ENCODE measurements at places on chromosomes 7 and 10. TPM values are rescaled to one million over a fixed set of nuclear protein-coding genes. Genes with fewer than 3 reads are reported as not detected.

- no peak overlapping the region for H3K4me3 ChIP-seq
- no peaks in the 10 kb centered on the region for H3K4me1 ChIP-seq
- no peak for DNase-seq
- H3K27me3 ChIP-seq: peaks cover 94% of the 10 kb centered on the region
- H3K36me3 ChIP-seq: no peaks in the 10 kb centered on the region
These were observed 22.2 kb upstream of the CPXM2 start for GRCh38 chr10:123913688-123914268.

The ELN gene
- total RNA-seq: 51.6 TPM

- H3K36me3 ChIP-seq: no peaks in the 10 kb centered on the region
- no peak overlapping the region for H3K4me3 ChIP-seq
- H3K4me1 ChIP-seq: peaks cover 11% of the 10 kb centered on the region
- no peak for DNase-seq
- H3K27ac ChIP-seq: no peak overlapping the region
These were observed 234.5 kb upstream of the FZD1 start for GRCh38 chr7:91029688-91030087.

DNA sequence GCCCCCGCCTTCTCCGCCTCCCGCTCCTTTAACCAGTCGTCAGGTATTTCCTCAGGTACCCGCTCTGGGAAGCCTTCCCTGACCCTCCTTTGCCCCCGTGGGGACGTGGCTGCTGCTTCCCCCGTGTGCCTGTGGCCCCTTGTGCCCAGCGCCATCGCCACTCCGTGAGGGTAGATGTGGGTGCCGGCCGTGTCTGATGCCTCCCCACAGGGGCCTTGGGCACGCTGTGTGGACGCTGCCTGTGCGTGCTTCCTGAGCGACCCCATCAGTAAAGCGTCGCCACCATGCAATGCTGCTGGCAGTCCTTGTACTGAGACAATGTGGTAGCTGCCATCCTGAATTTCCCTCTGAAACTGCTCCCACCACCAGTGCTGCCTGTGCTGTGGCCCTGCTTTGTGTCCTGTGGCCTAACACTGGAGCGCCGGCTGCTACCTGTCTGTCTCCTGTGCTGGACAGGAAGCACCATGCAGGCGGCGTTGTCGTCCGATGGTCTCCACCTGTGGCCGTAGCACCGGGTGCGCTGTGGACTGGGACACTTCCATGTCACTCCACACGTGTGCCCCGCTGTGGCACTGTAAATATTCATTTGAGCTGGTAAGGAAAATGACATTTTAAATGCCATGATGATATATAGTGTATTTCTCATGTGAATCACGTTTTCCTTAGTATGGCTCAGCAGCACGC, 213.8 kb downstream of the MGMT start:
- H3K4me3 ChIP-seq: no peak overlapping the region
- no peaks in the 10 kb centered on the region for H3K4me1 ChIP-seq
- H3K27me3 ChIP-seq: no peaks in the 10 kb centered on the region

- no peak overlapping the region for H3K27ac ChIP-seq
- no peak overlapping the region for H3K4me3 ChIP-seq
- no peaks in the 10 kb centered on the region for H3K36me3 ChIP-seq
These were observed 75.7 kb downstream of the MICALL2 start for GRCh38 chr7:1383398-1384112.

The ST8SIA6 gene
- 10.1 TPM for total RNA-seq

DNA sequence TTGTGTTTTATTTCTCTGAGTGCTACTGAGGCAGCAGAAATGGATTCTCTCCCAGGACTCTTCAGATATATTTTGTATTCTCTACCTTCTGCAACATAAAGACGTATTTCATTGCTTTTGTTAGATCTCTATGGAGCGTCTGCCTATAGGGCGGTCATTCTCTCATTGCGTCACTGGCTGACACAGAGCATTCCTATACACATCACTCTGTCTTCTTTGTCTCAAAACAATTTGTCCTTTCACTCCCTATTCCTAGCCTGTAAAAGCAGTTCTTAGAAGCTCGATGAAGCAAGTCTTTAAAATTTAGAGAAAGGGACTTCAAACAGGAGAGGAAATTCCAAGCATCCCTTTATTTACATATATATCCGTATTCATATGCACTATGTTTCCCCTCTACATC, 120.6 kb downstream of the CPED1 start:
- peaks cover 20% of the 10 kb centered on the region for H3K4me1 ChIP-seq
- no peak overlapping the region for H3K4me3 ChIP-seq

DNA sequence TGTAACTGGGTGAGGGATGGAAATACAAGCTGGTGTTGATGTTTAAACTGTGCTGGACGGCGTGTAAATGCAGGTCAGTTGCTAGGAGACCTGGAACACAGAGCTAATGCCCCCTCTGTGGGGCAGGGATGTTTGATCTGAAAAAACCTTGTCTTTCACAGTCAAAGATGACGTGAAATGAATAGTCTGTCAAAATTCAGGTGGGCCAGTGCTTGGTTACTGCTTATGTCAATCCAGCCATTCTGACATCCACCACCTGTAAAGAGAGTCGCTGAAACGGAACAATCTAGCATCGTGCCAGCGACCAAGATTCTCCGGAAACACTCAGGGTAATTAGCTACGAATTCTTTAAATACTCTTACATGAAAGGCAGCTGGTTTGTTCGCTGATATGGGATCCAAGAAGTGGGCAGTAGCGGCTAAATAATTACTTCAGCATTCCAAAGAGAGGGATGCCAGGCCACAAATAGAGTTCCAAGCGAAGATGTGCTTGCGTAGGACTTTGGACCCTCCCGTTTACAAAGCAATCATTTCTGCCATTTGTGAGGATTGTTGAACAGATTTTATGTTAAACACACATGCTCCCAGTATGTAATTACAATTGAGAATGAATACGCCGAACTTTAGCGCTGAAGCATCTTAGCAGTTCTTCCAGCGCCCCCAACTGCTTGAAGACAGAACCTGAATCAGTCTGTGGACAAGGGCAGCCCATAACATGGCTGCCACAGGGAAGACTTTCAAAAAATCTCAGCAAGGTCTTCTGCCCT, 7.3 kb upstream of the ASB4 start:
- no peaks in the 10 kb centered on the region for H3K36me3 ChIP-seq
- H3K4me1 ChIP-seq: peaks cover 3% of the 10 kb centered on the region
- DNase-seq: no peak
- peak overlapping the region; percentile 36 for H3K4me3 ChIP-seq

DNA sequence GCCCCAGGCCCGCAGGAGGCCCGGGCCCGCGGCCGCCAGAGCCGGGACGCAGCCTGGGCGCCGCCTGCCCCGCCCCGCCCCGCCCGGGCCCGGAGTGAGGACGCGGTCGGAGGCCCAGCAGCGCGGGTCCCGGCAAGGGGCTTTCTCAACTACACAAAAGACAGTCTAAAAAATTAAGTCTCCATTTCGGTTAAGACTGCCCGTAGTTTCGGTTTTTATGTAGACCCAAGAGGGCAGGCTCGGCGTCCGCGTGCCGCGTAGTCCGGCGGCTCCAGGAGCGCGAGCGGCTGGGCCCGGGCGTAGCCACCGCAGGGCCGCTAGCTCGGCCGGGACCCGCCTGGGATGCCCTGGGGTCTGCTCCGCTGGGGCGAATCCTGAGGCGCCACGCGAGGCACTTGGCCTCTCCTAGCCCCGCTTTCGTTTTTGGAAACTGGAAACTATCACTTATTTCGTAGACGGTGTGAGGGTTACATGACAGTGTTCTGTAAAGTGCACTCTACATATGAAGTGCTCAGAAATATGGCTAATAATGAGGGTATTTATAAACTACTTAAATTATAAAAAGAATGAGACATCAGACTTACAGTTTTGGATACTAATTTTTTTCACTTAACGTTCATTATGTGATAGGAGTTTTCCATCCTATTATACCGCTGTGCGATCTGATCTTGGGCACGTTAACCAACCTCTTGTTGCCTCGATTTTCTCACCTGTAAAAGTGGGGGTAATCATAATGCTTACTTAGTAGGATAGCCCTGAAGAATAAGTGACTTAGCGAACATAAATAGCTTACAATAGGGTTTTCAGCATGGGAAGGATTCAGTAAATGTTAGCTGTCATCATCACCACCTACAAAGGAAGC, 573 bp downstream of the BLVRA start:
- no peaks in the 10 kb centered on the region for H3K36me3 ChIP-seq
- peaks cover 26% of the 10 kb centered on the region for H3K4me1 ChIP-seq
- no peaks in the 10 kb centered on the region for H3K27me3 ChIP-seq
- peak overlapping the region; percentile 78 for H3K4me3 ChIP-seq

The TUBAL3 gene
- total RNA-seq: 0.36 TPM

DNA sequence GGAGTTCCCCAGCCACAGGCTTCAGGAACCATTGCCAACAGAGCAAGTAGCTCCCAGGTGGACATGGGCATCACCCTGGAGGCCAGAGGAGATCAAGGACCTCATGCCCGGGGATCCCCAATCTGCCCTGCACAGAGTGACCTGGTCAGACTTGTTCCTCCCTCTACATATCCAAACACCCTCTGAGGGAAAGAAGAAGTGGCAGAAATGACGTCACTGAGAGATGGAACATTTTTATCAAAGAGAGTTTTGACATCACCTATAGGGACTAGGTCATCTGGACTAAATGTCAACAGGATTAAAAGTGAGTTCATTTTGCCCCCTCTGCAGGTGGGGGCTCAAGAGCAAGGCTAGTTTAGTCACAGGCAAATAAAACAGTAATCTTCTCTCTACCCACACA, 273.7 kb downstream of the SKAP2 start:
- no peak overlapping the region for H3K27ac ChIP-seq
- H3K4me3 ChIP-seq: no peak overlapping the region
- H3K36me3 ChIP-seq: no peaks in the 10 kb centered on the region
- no peak for DNase-seq
- H3K4me1 ChIP-seq: no peaks in the 10 kb centered on the region
